ENCODE measurements at places on chromosomes 16 and 17. TPM values are rescaled to one million over a fixed set of nuclear protein-coding genes. Genes with fewer than 3 reads are reported as not detected.

DNA sequence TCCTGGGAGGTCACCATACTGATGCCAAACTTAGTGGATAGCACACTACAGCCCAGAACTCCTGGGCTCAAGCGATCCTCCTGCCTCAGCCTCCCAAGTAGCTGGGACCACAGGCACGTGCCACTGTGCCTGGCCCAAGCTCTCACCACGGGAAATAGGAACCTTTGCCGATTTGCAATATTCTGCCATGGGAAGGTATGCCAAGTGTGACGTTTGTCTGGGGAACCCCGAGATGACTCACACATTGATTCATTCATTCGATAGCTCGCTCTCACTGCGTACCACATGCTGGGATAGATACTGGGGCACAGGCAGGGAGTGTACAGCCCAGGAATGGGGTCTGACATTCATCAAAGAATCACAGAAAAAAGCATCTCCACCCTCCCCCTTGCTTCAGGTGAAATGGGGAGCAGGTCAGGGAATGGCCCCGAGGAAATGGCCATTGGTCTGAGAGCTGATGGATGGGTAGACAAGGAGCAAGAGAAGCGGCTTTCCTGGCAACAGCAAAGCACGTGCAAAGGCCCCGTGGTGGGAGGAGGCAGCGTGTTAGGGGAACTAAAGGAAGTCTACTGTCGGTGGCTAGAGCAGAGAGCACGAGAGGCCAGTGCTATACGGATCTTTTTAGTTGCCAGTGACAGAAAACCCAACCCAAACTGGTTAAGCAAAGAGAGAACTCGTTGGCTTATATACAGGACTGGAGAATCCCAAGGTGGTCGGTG, 44.1 kb downstream of the DNAH17 start:
- DNase-seq, result no peak
- no peaks in the 10 kb centered on the region for H3K4me1 ChIP-seq
- H3K4me3 ChIP-seq, result no peak overlapping the region
- no peak overlapping the region for H3K27ac ChIP-seq
- H3K27me3 ChIP-seq, result no peaks in the 10 kb centered on the region
- no peaks in the 10 kb centered on the region for H3K36me3 ChIP-seq

DNA sequence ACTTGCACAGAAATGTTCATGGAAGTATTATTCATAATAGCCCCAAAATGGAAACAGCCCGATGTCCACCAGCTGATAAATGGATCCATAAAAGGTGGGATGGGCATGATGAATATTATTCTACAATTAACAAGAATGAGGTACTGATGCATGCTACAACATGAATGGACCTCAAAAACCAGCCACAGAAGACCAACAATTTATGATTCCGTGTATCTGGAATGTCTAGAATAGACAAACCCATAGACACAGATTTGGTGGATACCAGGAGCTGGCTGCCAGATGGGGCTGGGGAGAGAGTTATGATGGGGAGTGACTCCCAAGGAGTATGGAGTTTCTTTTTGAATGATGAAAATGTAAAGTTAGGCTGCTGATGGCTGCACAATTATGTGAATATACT, 10.8 kb upstream of the NAGLU start:
- no peak overlapping the region for H3K4me3 ChIP-seq
- peak overlapping the region; percentile 1 for H3K27ac ChIP-seq
- peaks cover 25% of the 10 kb centered on the region for H3K36me3 ChIP-seq
- peaks cover 51% of the 10 kb centered on the region for H3K4me1 ChIP-seq

Gene CA10
- total RNA-seq, result 0.38 TPM

Gene ZNF821
- 2.5 TPM for total RNA-seq

DNA sequence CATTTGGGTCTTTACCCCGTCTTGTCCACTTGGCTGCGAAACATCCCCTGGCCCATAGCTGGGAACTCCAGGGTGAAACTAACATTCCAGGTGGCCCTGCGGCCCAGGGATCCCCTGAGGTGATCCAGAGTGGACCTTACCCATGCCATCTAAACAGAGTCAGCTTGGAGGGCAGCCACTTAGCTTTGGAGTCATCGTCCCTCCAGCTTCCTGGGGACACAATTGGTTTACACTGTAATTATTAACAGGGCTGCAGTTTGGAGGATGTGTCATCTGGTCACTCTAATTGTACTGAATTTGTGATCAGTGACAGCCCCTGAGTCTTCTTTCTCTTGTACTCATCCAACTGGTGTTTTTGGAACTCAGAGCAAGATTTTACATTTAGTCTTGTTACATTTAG, 149.9 kb downstream of the ENGASE start:
- no peak overlapping the region for H3K4me3 ChIP-seq
- no peak overlapping the region for H3K27ac ChIP-seq
- H3K27me3 ChIP-seq, result no peaks in the 10 kb centered on the region
- DNase-seq, result no peak
